ENCODE measurements at places on chromosomes 1 and 21. TPM values are rescaled to one million over a fixed set of nuclear protein-coding genes. Genes with fewer than 3 reads are reported as not detected.

- no peaks in the 10 kb centered on the region for H3K36me3 ChIP-seq
- DNase-seq, result no peak
- no peak overlapping the region for H3K4me3 ChIP-seq
- no peak overlapping the region for H3K27ac ChIP-seq
These were observed 411.0 kb upstream of the NEGR1 start for GRCh38 chr1:72693376-72693775.

DNA sequence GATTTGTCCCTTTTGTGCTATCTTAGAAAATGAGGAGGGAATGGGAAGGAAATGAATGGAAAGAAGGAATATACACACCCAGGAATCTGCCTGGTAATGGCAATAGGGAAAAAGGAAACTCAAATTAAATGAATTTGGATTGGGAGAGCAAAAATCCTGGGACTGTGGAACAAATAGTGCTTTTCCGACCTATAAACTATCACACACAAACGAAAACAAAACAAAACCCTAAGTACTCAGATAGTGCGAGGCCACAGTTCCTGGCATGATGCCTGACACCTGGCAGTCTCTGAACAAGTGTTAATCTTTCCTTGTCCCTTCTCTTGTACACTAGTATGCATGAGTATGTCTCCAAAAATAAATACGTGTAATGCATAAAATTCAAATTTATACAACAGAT is 319.8 kb upstream of the SPAG17 start:
- no peak overlapping the region for H3K4me3 ChIP-seq
- H3K27ac ChIP-seq, result no peak overlapping the region
- no peaks in the 10 kb centered on the region for H3K36me3 ChIP-seq

GRCh38 chr1:9809100-9809510 is 14.7 kb downstream of the CLSTN1 start:
- no peak overlapping the region for H3K27ac ChIP-seq
- H3K27me3 ChIP-seq, result no peaks in the 10 kb centered on the region
- no peaks in the 10 kb centered on the region for H3K4me1 ChIP-seq
- DNase-seq, result no peak
- no peaks in the 10 kb centered on the region for H3K36me3 ChIP-seq
- no peak overlapping the region for H3K4me3 ChIP-seq

- H3K27me3 ChIP-seq, result no peaks in the 10 kb centered on the region
- H3K4me3 ChIP-seq, result no peak overlapping the region
- H3K36me3 ChIP-seq, result no peaks in the 10 kb centered on the region
These were observed 186.7 kb upstream of the NFIA start for GRCh38 chr1:60895701-60896100.

GRCh38 chr1:119160409-119160808 is 20.0 kb upstream of the WARS2 start:
- H3K36me3 ChIP-seq, result peaks cover 34% of the 10 kb centered on the region
- no peak for DNase-seq
- peak overlapping the region; percentile 11 for H3K27ac ChIP-seq
- no peak overlapping the region for H3K4me3 ChIP-seq
- no peaks in the 10 kb centered on the region for H3K27me3 ChIP-seq

DNA sequence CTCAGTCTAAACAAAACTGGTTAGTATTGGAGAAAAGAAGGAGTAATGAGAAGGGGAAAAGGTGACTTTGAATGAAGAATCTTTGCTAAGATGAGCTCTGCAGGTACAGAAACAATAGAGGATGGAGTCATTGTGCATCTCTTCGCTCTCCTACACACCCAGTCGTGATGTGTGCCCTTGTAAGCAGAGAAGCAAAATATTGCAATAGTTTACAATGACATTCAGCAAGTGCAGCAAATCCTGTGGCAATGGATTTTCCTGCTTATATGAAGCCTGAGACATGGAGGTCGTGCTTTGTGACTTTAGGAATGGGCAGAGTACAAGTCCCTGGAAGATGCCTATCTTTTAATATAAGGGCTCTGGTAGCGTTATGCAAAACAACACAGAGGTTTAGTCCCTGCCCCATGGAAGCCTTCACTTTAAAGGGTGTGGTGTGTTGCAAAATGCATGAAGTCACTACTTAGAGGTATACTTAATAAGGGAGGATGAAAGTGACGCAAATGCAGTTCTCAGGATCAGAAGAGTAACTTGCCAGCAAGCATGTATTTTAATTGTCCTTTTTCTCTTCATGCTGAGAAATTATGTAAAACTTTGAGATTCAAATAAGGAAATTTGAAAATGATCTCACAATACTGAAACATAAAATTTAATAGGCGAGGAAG is 88.0 kb upstream of the IVNS1ABP start:
- H3K4me1 ChIP-seq, result no peaks in the 10 kb centered on the region
- H3K36me3 ChIP-seq, result no peaks in the 10 kb centered on the region
- no peak for DNase-seq
- no peak overlapping the region for H3K4me3 ChIP-seq

DNA sequence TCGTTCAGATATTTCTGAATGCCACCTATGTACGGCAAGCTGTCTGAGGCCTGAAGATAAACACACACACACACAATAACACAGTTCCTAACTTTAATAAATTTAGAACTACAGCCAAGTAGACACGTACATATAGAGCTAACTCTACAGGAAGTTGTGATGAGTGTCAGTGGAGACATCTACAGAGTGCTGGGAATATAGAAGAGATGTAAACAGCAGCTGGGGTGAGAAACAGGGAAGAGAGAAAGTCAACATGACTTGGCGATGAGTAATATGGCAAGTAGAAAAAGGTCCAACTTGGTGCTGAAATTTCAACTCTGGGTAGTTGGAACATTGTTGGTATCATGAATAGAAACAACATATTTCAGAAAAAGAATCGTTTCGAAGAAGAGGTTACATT is 206.5 kb downstream of the ZP4 start:
- H3K27ac ChIP-seq, result no peak overlapping the region
- H3K27me3 ChIP-seq, result no peaks in the 10 kb centered on the region
- H3K36me3 ChIP-seq, result no peaks in the 10 kb centered on the region
- H3K4me1 ChIP-seq, result no peaks in the 10 kb centered on the region
- no peak for DNase-seq

GRCh38 chr1:228434689-228435088 is 18.0 kb upstream of the TRIM17 start:
- no peak overlapping the region for H3K4me3 ChIP-seq
- H3K36me3 ChIP-seq, result no peaks in the 10 kb centered on the region
- H3K27me3 ChIP-seq, result no peaks in the 10 kb centered on the region
- H3K27ac ChIP-seq, result no peak overlapping the region
- no peaks in the 10 kb centered on the region for H3K4me1 ChIP-seq

- no peaks in the 10 kb centered on the region for H3K4me1 ChIP-seq
- H3K36me3 ChIP-seq, result no peaks in the 10 kb centered on the region
These were observed 93.9 kb downstream of the PDE9A start for GRCh38 chr21:42747276-42747701.

GRCh38 chr1:89927049-89927448 is 67.9 kb upstream of the ZNF326 start:
- no peaks in the 10 kb centered on the region for H3K36me3 ChIP-seq
- no peaks in the 10 kb centered on the region for H3K4me1 ChIP-seq
- H3K27me3 ChIP-seq, result no peaks in the 10 kb centered on the region
- H3K4me3 ChIP-seq, result no peak overlapping the region

- H3K36me3 ChIP-seq, result peaks cover 3% of the 10 kb centered on the region
- no peak for DNase-seq
- H3K4me1 ChIP-seq, result no peaks in the 10 kb centered on the region
- H3K4me3 ChIP-seq, result peak overlapping the region; percentile 89
These were observed 54.6 kb upstream of the ECE1 start for GRCh38 chr1:21344750-21345443.

DNA sequence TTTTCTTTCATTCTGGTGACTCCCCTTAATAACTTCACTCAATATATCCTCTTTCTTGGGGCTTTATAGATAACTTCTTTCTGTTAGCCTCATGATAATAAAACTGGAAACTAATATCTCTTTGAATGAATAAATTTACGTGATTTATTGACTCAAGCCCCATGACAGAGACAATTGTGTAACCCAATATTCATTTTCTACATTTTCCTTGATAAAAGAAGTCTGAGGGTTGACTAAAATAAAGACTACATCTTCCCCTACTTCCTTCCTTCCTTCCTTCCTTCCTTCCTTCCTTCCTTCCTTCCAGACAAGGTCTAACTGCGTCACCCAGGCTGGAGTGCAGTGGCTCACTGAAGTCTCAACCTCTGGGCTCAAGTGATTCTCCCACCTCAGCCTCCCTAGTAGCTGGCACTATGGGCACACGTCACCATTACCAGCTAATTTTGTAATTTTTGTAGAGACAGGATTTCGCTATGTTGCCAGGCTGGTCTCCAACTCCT is 85.1 kb downstream of the CYYR1 start:
- no peaks in the 10 kb centered on the region for H3K36me3 ChIP-seq
- H3K4me3 ChIP-seq, result no peak overlapping the region
- DNase-seq, result no peak
- H3K4me1 ChIP-seq, result no peaks in the 10 kb centered on the region

DNA sequence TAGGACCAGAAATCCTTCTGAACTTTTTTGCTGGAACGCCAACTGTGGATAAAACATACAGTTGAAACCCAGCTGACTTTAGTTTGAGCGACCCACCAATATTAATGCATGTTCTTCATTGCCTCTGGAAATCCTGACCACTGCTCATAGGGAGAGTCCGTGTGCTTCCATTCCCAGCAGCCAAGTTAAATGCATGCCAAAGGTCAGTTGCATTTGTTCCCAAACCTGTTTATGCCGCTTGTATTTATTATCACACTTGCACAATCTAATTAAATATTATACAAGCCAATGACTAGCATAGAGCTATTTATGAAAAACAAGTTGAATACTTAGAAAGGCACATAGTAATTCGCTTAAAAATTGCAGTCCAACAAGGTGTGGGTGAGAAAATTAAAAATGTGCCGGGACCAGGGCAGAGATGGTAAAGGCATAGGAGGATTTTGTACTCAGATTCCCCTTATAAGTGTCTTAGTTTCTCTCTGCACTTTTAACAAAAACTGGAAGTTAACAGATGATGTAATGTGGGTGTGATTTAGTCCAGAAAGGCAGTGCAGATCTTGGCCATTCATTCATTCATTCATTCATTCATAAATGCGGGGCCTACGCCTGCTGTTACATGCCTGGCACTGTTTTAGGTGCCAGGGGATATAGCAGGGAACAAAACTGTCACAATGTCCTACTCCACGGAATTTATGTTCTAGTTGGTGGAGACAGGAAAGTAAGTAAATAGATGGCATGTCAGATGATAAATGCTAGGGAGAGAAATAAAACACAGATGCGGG is 99.7 kb downstream of the PRDM2 start:
- H3K4me3 ChIP-seq, result no peak overlapping the region
- no peak for DNase-seq
- no peak overlapping the region for H3K27ac ChIP-seq
- no peaks in the 10 kb centered on the region for H3K4me1 ChIP-seq

GRCh38 chr1:158286941-158287346 is 2.8 kb upstream of the CD1C start:
- no peaks in the 10 kb centered on the region for H3K27me3 ChIP-seq
- H3K4me1 ChIP-seq, result no peaks in the 10 kb centered on the region
- no peak overlapping the region for H3K27ac ChIP-seq
- DNase-seq, result no peak

GRCh38 chr21:16473988-16474387 is 744.2 kb downstream of the USP25 start:
- no peaks in the 10 kb centered on the region for H3K4me1 ChIP-seq
- H3K27ac ChIP-seq, result peak overlapping the region; percentile 78
- no peaks in the 10 kb centered on the region for H3K36me3 ChIP-seq
- no peaks in the 10 kb centered on the region for H3K27me3 ChIP-seq
- no peak overlapping the region for H3K4me3 ChIP-seq
- no peak for DNase-seq

Gene GORAB
- total RNA-seq, result 4.9 TPM

Gene OR6K3
- not detected for total RNA-seq

Gene PTPN22
- 0.33 TPM for total RNA-seq

Gene FMO4
- total RNA-seq, result 6.9 TPM

Gene C1orf141
- total RNA-seq, result not detected
